Activated CD4-positive, alpha-beta T cell treated with anti-CD3 and anti-CD28 coated beads for 48 hours (primary cell): ENCODE measurements at places on chromosomes 12 and 14.

- DNase-seq, result no peak
Observed at GRCh38 chr12:15522574-15523187, 200.4 kb downstream of the PTPRO start.

GRCh38 chr14:50812856-50813543, 18.0 kb downstream of the NIN start:
- DNase-seq, result peak; percentile 25

- DNase-seq, result no peak
Observed at GRCh38 chr12:46366771-46367170, 5.8 kb downstream of the SLC38A2 start.

- no peak for DNase-seq
Observed at GRCh38 chr14:101466456-101467180, 94.7 kb upstream of the DIO3 start.

DNA sequence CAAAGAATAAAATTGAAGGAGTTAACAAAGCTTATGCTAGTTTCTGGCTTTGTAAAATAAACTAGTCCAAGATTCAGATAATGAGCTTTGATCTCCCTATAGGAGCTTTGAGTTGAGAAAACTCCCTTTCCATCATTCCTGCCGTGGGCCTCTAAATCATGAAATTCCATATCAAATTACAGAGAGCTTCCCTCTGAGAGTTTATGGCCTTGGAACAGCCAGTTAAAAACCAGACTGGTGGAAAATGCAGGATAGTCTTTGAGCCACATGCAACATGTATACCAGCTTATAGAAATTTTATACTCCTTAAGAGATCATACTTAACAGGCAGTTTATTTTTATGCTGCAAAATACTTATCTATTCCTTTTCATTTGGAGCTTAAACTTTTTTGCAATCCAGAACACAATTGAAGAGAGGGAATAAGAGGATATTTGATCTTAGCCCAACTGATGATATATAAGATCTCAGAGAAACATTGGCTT, 175.8 kb upstream of the ATP2B1 start:
- no peak for DNase-seq

DNA sequence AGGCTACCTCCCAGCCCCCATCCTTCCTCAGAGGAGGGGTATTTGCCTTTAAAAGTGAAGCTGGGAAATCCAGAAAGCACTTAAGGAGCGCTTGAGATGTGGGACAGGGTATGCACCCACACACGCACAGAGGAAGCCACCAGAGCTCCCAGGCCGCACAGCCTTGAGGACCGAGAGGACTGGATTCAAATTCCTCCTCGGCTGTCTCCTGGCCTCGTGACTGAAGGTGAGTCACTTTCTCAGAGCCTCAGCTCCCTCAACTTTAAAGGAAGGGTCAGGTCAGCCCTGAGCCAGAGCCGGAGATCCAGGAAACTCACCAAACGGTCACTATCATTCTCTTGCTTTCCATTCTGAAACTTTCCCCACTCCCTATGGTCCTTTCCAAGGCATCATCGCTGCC, 37.6 kb downstream of the BCL11B start:
- DNase-seq, result no peak

DNA sequence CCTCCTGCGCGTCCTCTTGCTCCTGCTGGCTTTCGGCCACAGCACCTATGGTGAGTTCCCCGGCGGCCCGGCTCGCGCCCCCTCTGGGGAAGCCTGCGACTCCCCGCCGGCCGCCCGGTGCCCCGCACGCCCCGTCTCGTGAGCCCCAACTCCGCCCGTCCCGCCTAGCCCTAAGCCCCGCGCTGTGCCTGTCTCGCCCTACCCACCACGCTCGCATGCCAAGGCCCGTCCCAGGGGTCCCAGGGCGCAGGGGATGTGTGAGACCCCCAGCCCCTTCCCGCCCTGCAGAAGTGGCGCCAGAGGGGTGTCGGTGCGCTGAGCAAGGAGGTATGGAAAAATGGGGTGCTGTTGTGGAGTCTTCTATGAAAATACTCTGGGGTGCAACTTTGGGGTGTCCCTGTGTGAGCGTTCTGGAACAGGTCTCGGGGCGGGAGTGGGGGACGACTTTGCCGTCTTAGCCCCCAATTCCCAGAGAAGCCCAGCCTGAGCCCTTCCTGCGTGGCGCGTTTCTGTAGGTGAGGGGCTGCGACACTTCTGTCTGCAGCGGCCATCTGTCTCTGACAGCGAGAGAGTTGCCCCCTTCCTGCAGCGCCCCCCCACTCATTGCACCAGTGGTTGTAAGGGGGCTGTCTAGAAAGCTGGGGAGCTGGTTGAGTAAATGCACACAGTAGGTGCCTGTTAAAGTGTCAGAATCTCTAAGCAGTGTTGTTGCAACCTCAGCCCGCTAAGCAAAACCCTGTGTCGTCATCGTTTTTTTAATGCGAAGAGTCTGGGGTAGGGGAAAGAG, 587 bp downstream of the DLK1 start:
- no peak for DNase-seq
